ENCODE measurements at places on chromosomes 3 and 15.

DNA sequence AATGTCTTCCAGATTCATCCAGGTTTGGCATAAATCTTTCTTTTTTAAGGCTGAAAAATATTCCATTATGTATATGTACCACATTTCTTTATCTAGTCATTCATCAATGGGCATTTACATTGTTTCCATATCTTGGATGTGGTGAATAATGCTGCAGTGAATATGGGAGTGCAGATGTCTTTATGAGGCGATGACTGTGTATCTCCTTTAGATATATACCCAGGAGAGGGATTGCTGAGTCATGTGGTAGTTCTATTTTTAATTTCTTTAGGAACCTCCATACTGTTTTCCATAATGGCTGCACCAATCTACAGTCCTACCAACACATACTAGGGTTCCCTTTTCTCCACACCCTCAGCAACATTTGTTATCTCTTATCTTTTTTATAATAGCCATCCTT, 96.3 kb downstream of the LRRC28 start:
- DNase-seq, result no peak

GRCh38 chr15:101022306-101022705, 103.1 kb downstream of the LRRK1 start:
- no peak for DNase-seq

GRCh38 chr3:47661121-47661752, 82.6 kb upstream of the CSPG5 start:
- DNase-seq, result no peak

- no peak for DNase-seq
Observed at GRCh38 chr3:143084856-143085731, 34.5 kb upstream of the CHST2 start.

GRCh38 chr3:45026957-45027356, 854 bp downstream of the CLEC3B start:
- DNase-seq, result no peak

DNA sequence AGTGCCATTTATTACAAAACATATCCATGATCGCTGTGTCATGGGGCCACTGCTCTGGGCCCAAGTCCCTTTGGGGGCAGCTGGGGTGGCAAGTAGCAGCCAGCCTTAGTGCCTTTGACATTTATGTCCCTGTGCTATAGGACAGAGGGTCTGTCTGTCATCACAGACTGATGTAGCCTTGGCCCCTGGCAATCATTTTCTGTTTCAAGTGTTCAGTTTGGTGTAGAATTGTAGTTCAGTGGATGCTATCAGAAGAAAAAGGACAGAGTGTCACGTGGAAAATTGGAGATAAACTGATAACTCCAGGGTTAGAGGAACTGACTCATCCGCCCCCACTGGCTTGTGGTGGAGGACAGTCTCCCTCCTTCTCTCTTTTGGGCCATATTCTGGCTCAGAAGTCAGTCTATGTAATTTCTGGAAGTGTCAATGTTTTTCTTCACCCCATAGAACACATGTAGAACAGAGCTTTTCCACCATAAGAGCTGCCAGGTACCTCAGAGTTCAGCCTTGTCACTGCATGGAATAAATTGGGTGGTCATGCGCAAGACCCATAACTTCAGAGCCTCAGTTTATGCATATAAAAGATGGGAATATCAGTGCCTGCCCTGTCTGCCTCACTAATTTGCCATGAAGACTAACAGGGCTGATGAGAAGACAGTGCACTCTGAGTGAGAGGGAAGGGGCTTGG, 4.5 kb upstream of the MRPS22 start:
- no peak for DNase-seq

DNA sequence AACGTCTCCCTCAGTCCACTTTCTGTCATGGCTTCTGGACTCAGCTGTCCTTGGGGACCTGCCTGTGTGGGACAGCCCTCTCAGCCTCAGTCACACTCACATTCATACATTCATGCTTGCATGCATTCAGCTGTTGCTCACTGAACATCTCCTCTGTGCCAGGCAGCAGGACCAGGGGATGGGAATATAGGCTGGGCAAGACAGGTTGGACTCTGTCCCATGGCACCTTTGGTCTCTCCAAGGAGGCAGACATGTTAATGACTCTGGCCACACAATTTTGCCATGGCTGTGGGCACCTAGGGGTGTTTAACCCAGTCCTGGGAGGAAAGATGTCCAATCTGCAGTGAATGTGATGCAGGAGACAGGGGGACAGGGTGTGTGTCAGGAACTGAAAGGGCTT, 7.8 kb upstream of the DNAH1 start:
- no peak for DNase-seq

DNA sequence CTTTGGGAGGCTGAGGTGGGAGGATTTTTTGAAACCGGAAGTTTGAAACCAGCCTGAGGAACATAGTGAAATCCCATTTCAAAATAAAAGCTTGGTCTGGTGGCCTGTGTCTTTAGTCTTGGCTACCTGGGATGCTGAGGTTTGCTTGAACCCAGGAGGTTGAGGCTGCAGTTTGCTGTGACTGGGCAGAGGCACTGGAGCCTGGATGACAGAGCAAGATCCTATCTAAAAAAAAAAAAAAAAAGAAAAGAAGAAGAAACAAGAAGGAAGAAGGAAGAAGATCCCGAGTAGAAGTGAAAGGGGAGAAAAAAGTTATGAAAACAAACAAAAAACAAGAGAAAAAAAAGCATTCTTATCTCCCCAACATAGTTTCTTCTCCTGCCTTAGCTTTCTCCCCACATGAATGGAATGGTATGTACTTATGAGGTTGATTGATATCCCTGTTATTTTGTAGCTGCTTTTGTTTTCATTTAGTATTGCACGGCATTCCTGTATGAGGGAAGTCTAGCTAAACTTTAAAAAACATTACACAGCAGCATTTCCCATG, 42.4 kb downstream of the TMEM40 start:
- no peak for DNase-seq

DNA sequence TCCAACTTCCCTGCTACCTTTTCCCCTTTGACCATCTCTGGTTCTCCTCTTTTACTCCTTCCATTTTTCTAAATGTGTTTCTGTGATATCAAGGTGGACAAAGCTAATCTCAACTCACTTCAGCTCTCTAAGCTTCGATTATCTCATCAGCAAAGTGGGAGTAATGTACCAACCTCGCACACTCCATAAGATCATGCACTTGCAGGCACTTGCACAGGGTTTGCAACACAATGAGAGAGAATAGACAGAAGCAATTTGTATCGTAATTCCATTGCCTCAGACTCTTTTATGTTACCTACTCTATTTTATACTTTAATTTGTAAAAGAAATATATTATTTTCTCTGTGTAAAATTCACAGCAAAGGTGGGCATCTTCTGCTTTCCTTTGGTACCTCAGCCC, 7.0 kb upstream of the POLQ start:
- no peak for DNase-seq

DNA sequence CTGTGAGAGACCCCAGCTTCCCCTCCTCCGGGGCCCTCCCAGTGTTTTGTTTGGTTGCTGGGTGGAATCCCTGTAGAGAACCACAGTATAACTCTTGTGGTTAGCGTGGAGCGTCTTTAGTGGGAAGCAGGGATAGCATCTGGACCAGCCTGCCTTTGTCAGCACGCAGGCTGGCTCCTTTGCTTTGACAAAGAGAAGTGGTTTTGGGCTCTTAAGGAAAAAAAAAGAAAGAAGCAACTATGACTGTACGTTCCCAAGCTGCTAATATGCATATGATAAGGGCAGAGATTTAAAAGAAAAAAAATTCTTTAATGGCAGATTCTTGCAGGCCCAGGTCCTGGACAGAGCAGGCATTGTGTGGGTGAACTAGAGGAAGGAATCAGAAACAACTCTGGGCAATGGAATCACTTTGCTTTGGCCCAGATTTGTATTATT, 340.8 kb upstream of the CTDSPL start:
- DNase-seq, result no peak

DNA sequence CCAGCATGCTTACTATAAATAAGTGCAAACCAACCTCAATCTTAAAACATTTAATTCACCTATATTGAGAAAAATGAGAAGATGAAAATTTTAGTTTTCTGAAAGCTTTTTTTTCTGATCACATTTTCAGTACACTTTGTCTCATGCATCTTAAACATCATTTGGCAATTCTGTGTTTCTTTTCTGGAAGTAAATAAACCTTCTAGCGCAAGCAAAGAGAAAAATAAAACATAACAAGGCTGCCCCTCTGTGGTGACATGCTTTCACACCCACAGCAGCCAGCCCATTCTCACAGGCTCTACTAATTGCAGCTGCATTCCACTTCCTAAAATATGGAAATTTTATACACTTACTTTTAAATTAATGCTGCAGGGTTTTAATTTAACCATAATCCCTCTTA, 90.1 kb downstream of the NEK10 start:
- no peak for DNase-seq

Data from stimulated activated CD4-positive, alpha-beta T cell treated with anti-CD3 and anti-CD28 coated beads, Interleukin-1b, Interleukin-23, amount 100 ng/mL, for 24 hours (primary cell).